Kidney capillary endothelial cell (primary cell): ENCODE measurements at places on chromosomes 7 and 10.

GRCh38 chr7:101402081-101402779 lies 39.6 kb downstream of the COL26A1 start:
- DNase-seq = no peak

GRCh38 chr7:25812086-25812850 lies 339.7 kb upstream of the NFE2L3 start:
- no peak for DNase-seq

GRCh38 chr7:101096331-101096956 lies 11.2 kb downstream of the TRIM56 start:
- DNase-seq = no peak

- DNase-seq = no peak
Observed at GRCh38 chr7:84701524-84702306, 485.1 kb downstream of the SEMA3D start.

- DNase-seq = no peak
Observed at GRCh38 chr10:123863721-123864482, 27.7 kb downstream of the CPXM2 start.

DNA sequence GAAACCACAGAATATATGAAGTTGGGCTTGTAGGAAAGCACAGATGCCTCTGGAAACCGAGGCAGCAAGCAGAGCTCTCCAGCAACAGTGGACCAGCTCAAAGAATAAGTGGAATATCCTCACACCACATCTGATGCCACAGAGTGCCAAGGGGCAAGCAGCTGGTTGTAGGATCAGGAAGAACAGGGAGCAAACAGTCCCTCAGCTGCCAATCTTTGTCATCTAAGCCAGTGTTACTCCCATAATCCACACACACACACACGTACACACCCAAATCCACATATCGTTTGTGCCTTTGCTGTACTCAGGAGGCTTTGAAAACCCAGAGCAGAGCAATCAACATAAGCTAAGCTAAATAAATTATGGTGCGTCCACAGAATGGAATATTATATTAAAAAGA lies 20.7 kb upstream of the SEC24C start:
- no peak for DNase-seq

GRCh38 chr10:77016278-77016815 lies 621.3 kb downstream of the KCNMA1 start:
- DNase-seq = no peak

- DNase-seq = no peak
Observed at GRCh38 chr10:79372871-79373270, 25.6 kb downstream of the PPIF start.

DNA sequence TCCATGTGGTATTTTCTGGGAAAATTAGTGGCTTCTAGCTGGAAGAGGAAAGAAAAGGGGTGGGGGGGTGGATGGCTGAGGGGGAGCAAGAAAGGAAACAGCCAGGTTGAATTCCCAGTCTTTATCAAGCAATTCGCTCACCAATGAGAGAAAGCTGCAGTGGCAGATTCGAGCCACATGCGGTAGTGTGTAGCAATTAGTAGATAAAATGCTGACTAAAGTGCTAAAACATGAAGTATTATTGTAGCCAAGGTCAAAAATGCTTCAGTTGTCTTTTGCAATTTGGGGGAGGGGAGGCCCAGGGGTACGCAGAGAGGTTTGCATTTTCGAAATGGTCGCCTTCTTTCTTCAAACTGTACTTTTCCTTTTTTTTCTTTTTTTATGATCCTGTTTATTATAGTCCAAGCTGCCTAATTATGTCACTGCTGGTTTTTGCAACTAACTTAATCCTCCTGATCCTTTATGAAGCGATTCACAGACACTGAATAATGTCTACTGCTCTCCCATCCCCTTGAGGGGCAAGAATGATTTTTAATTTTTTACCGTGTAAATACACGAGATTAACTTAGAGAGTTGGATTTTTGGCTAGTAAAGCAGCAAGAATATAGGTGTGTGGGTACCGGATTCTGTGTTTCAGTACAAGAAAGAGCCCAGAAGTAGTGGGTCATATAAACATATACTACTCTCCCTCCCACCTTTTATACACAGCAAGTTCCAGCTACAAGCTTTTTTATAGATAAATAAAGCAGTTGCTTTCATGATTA lies 3.6 kb upstream of the ARID5B start:
- peak; percentile 43 for DNase-seq
